Naive thymus-derived CD4-positive, alpha-beta T cell (primary cell): ENCODE measurements at places on chromosomes 2 and 18. TPM values are rescaled to one million over a fixed set of nuclear protein-coding genes. Genes with fewer than 3 reads are reported as not detected.

The ABCG5 gene
- total RNA-seq = not detected

The POTEE gene
- total RNA-seq = 0.19 TPM

GRCh38 chr2:8790739-8791162 lies 46.7 kb downstream of the KIDINS220 start:
- DNase-seq = no peak

DNA sequence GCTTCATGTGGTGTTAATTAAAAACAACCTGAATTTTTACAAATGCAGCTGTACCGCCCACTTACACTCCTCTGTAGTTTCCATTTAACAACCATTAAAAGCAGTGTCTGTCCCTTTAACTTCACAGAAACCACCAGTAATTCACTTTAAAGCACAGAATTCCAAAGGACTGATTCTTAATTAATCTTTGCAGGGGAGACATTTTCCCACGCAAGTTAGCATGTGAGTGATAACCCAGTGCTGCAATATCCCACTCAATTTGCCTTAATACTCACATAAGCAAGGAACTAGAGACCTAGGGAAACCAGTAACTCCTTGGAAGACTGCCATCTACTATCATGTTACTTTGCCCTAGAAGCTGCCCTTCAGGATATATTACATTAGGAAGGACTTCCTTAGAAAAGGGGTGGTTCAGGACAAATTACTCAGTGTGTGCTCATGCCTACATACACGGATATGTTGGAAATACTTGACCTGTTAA lies 102.3 kb downstream of the OSR1 start:
- no peak for DNase-seq

GRCh38 chr18:44500808-44501610 lies 179.7 kb upstream of the SETBP1 start:
- no peak for DNase-seq

DNA sequence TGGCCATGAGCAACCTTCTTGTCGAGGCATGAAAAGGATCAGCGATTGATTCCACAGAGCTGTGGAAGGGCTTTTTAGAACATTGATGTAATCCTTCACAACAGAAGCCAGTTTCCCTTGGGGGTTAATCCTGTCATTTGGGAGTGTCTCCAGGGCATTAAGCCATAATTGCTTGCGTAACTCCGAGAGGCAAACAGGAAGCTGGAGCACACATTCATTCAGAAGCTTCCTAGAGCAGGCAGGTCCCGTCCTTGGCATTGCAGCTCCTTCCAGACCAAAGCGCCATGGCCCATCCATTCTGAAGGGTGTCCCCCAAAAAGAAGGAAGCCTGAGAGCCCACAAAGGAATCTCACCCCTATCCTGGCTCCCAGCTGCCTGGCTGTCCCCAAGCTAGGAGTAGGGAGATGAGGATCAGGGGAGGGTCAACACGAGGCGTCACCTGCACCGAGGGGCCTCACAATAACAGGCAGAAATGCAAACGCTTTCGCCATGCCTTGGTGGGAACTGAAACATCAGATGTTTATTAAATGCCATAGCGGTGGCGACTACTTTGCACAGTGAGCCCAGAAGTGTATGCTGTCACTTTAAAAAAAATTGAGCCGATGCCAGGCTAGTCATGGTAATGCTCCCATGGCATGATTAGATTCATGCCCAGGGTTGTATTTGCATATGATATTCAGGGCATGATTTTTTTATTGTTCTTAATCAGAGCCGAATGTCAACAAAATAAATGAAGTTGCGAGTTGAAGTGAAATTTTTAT lies 339.4 kb downstream of the BCL11A start:
- DNase-seq = no peak

DNA sequence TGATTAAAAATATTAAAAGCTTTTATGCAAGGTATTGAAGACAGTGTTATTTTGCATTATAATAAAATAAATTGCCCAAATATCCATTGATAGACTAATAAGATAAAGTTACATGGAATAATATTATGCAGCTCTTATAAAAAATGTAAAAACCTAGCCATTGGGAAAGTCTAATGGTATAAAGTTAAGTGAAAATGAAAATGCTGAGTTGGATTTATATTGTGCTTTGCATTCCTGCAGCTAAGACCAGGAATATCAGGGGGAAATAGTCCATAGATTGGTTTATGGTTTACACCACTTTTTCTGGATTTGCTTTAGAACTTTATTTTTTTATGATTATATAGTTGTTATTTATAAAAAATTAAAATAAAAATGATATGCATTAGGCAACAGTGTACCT lies 46.1 kb upstream of the LYPD6B start:
- no peak for DNase-seq
